ENCODE measurements at places on chromosomes 1 and 21.

GRCh38 chr1:20439282-20439681 is 46.7 kb downstream of the CAMK2N1 start:
- no peak for DNase-seq

DNA sequence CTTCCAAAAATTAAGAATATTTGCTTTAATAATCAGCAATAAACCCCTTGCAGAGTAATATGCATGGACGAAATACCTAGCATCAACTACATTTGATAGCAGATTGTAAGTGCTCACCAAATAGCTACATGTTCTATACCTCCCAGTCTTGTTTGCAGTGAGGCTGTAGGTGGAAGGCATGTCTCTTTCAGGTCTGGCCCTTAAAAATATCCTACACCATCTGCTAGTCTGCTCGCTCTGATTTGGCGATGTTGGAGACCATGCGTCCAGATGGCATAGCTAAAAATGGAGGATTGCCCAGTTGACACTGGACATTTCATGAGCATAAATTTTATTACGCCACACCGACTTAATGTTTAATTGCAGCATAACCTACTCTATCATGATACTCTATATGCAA is 47.1 kb downstream of the SSX2IP start:
- no peak for DNase-seq

- DNase-seq, result no peak
These were observed 68.6 kb upstream of the PALMD start for GRCh38 chr1:99577313-99577712.

- DNase-seq, result no peak
These were observed 17.3 kb upstream of the FMO2 start for GRCh38 chr1:171167785-171168184.

- no peak for DNase-seq
These were observed 88.5 kb upstream of the HMCN1 start for GRCh38 chr1:185645686-185646085.

- DNase-seq, result no peak
These were observed at the start of gene AQP10 for GRCh38 chr1:154320882-154321608. AQP10 (plus strand) TSS chr1:154321093; CDS start chr1:154321156, 63 bp downstream.

DNA sequence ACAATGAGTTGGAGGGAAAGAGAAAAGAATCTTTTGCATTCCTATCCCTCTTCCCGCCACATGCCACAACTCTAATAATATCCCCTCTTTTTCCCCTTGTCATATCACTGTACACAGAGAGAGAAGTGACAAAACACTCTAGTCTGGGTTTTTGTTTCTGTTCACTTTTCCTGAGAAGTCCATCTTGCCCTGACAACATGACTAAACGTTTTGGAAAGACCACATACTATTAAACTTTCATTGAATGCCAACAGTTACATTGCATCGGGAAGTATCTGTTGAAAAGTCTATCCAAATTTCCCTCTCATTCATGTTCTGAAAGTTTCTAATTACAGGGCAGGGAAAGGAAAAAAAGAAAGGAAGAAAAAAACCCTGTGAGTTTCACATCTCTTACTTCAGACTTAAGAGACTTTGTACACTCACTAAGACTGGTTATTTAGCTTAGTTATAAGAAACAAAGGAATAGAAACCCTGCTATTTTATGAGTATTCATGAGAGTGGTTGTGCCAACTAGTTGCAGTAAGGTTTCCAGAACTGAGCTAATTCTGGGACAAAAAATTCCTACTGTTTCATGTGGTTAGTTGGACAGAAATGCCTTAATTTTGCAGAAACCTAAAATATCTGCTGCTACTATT is 16.9 kb downstream of the PLA2G4A start:
- DNase-seq, result no peak

DNA sequence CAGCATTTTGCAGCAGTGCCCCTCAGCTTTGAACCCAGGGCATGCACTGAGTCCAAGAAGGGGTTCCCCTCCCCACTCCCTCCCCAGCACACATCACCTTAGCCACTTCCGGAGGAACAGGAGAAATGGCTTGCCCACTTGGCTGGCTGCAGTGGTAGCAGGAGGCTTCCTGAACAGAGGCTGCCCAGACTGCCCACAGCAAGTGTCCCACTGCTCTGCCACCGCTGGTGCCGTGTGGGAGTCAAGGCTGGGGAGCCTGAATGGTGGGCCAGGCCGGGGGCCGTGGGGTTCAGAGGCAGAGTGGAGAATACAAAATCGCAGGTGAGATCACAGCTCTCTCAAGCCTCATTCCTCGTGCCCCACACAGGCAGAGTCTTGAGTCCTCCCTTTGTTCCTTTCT is 34.5 kb downstream of the CD247 start:
- no peak for DNase-seq

- DNase-seq, result no peak
These were observed 57.3 kb upstream of the BCAR3 start for GRCh38 chr1:93738926-93739325.

- no peak for DNase-seq
These were observed 13.5 kb upstream of the RNF186 start for GRCh38 chr1:19828546-19828945.

DNA sequence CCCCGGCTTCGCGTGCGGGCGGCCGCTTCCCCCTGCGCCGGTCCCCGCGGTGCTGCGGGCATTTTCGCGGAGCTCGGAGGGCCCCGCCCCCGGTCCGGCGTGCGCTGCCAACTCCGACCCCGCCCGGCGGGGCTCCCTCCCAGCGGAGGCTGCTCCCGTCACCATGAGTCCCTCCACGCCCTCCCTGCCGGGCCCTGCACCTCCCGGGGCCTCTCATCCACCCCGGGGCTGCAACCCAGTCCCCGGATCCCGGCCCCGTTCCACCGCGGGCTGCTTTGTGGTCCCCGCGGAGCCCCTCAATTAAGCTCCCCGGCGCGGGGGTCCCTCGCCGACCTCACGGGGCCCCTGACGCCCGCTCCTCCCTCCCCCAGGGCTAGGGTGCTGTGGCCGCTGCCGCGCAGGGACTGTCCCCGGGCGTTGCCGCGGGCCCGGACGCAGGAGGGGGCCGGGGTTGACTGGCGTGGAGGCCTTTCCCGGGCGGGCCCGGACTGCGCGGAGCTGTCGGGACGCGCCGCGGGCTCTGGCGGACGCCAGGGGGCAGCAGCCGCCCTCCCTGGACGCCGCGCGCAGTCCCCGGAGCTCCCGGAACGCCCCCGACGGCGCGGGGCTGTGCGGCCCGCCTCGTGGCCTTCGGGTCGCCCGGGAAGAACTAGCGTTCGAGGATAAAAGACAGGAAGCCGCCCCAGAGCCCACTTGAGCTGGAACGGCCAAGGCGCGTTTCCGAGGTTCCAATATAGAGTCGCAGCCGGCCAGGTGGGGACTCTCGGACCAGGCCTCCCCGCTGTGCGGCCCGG is 159.2 kb downstream of the RUNX1 start:
- DNase-seq, result no peak

DNA sequence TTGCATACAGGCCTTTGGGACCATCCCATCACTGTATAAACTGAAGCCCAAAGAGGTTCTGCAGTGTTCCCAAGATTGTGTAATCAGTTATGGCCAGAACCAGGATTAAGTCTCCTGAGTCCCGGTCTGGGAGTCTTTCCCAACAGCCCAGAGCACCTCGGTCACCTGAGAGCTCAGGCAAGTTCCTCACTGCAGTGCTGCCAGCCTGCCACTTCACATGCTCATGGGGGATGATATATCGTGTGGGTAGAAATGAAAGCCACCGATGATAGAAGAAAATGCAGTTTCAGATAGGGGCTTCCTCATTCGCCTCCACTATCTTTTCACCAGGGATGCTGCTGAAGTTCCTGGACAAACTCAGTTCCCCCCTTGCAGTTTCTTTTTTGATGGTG is 30.4 kb downstream of the FHAD1 start:
- DNase-seq, result no peak

GRCh38 chr1:160064746-160065145 is 5.2 kb downstream of the KCNJ10 start:
- no peak for DNase-seq

- DNase-seq, result no peak
These were observed 38.6 kb downstream of the VANGL2 start for GRCh38 chr1:160438935-160439334.

DNA sequence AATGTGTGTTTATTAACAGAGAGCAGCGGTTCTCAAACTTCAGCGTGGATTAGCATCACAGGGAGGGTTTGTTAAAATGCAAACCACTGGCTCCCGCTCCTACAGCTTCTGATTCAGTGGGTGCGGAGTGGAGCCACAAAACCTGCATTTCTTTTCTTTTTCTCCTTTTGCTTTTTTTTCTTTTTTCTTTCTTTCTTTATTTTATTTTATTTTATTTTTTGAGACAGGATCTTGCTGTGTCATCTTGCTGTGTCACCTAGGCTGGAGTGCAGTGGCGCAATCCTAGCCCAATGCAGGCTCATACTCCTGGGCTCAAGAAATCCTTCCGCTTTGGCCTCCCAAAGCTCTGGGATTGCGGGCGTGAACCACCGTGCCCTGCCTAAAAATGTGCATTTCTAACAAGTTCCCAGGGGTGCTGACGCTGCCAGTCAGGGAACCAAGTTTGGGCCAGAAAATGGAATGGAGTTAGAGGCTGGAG is 20.9 kb upstream of the SLC1A7 start:
- no peak for DNase-seq

GRCh38 chr1:209609041-209609790 is 25.7 kb downstream of the CAMK1G start:
- no peak for DNase-seq

GRCh38 chr21:25501996-25502665 is 105.2 kb downstream of the MRPL39 start:
- no peak for DNase-seq

DNA sequence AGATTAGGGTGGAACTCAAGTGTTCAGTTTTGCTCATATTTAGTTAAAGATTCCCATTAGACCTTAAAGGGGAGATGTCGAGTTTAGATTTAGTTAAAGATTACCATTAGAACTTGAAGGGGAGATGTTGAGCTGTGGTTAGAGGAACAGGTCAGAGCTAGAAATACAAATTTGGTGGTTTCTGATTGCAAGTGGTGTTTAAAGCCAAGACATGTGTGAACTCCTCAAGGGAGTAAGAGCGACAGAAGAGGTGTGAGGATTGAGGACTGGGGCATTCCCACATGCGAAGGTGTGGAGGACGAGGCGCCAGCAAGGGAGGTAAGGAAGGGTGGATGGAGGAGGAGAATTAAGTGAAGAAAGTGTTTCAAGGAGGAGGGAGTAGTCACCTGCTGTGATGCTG is 168.6 kb downstream of the IER5 start:
- no peak for DNase-seq

DNA sequence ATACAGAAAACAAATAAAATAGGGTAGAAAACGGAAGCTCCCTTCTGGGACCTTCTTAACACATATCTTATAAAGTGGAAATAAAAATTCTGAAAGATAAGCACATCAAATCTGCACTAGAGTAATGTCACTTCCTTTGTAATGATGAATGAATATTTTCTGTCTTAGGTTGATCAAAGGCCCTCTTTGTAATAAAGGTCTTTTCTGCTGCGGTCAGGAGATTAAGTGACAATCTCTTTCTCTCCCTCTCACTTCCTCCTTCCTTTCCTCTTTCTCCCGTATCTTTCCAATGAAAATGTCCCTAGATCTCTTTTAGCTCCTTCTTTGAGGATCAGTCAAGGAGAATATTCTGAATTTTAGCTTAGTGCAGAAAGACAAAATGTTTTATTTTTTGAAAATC is 33.8 kb downstream of the TMCO1 start:
- DNase-seq, result no peak

GRCh38 chr1:114345930-114346479 is 165.0 kb downstream of the TRIM33 start:
- no peak for DNase-seq

- DNase-seq, result peak; percentile 83
These were observed 3.2 kb downstream of the ATP8B2 start for GRCh38 chr1:154328318-154329151.

DNA sequence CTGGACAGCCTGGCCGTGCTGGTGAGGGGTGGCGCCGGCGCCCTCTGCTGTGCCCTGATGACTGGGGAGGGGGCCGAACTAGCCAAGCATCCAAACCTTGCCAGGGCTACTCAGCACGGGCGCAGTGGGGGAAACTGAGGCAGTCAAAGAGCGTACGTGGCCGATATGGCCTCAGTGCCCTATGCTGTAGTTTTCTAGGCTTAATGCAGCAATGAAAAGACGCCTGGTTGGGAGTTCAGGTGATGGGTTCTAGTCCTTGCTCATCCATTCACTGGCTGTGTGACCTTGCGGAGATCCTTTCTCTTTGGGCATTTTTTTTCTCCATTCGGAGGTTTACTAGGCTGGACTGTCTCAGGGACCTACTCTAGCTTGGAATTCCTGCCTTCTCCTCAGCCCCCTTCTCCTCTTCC is 822 bp downstream of the MTX1 start:
- no peak for DNase-seq

- no peak for DNase-seq
These were observed 64.0 kb upstream of the DIP2A start for GRCh38 chr21:46394595-46395104.

GRCh38 chr1:11643782-11644181 is 10.4 kb downstream of the FBXO2 start:
- DNase-seq, result no peak

GRCh38 chr1:1024771-1025699 is 5.1 kb downstream of the AGRN start:
- DNase-seq, result peak; percentile 40

GRCh38 chr1:15959827-15960446 is 16.0 kb downstream of the ZBTB17 start:
- no peak for DNase-seq
